CD4-positive, alpha-beta memory T cell (primary cell): ENCODE measurements at places on chromosomes 4 and X. TPM values are rescaled to one million over a fixed set of nuclear protein-coding genes. Genes with fewer than 3 reads are reported as not detected.

DNA sequence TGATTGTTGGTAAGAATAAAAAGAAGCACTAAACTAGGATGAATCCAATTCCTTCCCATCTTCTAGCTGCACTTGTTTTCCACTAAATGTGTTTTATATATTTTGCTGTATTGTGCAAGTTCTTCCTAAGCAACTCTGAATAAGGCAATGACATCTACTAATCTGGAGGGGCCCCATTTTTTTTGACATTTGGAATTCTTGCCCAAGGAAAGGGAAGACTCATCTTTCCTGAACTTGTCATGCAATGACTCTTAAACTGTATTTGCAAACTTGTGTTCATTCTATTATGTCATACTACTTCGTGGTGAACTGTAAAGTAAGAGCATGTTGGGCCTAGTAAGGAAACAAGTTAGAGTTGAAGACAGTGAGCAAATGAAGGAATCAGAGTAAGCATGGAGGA, 45.9 kb downstream of the FREM3 start:
- DNase-seq, result no peak
- no peak overlapping the region for H3K4me3 ChIP-seq
- no peak overlapping the region for H3K27ac ChIP-seq
- no peaks in the 10 kb centered on the region for H3K4me1 ChIP-seq

- DNase-seq, result no peak
- no peaks in the 10 kb centered on the region for H3K27me3 ChIP-seq
- H3K36me3 ChIP-seq, result no peaks in the 10 kb centered on the region
- no peak overlapping the region for H3K27ac ChIP-seq
These were observed 357.5 kb downstream of the PPP1R2C start for GRCh38 chrX:42420426-42420825.

GRCh38 chr4:113828702-113829101, 67.2 kb upstream of the CAMK2D start:
- H3K36me3 ChIP-seq, result no peaks in the 10 kb centered on the region
- no peak overlapping the region for H3K4me3 ChIP-seq

- H3K36me3 ChIP-seq, result no peaks in the 10 kb centered on the region
- no peak for DNase-seq
- H3K4me1 ChIP-seq, result no peaks in the 10 kb centered on the region
- H3K4me3 ChIP-seq, result no peak overlapping the region
- H3K27ac ChIP-seq, result no peak overlapping the region
These were observed 2.4 kb downstream of the PALLD start for GRCh38 chr4:168499241-168499640.

DNA sequence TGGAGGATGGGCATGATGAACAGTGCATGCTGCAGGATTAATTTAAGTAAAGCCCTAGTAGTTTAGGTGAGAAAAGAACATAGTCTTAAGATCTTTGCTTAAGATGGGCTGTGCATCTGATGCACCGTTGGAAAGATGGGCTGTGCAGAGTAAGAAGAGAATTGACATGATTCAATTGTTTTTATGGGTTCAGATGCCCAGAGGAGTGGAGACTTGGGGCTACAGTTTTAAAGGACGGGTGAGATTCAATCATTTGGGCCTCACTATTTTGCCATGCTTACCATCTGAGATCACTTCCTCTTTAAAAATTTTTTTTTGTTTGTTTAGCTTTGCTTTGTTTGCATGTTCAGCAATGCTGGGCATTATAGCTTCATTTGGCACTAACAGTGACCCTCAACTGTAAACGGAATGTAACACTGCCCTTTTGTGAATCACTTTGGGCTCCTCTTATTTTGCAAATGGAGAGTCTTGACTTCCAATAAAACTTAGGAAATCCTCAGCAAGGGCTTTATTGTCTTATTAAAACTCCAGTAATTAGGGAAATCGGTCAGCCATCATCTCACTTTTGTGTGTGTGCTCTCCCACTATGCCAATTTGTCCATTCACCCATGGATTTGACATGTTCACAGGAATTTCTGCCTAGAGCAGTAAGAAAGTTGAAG, 216.1 kb upstream of the TLL1 start:
- no peaks in the 10 kb centered on the region for H3K4me1 ChIP-seq
- no peak overlapping the region for H3K4me3 ChIP-seq
- H3K27me3 ChIP-seq, result no peaks in the 10 kb centered on the region
- H3K27ac ChIP-seq, result no peak overlapping the region
- DNase-seq, result no peak

DNA sequence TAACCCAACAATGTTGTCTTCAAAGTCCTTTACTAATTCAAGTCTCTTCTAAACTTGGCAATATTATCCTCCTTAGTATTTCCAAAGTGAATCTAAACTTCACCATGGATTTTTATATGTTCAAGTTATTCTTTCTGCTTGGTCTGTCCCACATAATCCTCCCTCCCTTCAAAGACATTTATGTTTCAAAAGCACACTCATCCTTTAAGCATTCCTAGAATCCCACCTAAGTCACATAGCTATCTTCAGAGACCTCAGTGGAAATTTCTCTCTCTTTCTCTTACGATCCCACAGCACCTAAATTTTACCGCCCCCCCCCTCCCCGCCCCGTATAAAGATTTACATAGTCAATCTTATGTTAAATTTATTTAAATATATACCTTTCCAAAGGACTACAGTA, 314.9 kb upstream of the GRIA3 start:
- H3K27me3 ChIP-seq, result no peaks in the 10 kb centered on the region
- no peaks in the 10 kb centered on the region for H3K36me3 ChIP-seq
- H3K27ac ChIP-seq, result no peak overlapping the region
- DNase-seq, result no peak

- H3K4me1 ChIP-seq, result peaks cover 54% of the 10 kb centered on the region
- H3K36me3 ChIP-seq, result peaks cover 7% of the 10 kb centered on the region
- peak overlapping the region; percentile 3 for H3K27ac ChIP-seq
These were observed 46.9 kb upstream of the MSANTD1 start for GRCh38 chr4:3201718-3202702.

DNA sequence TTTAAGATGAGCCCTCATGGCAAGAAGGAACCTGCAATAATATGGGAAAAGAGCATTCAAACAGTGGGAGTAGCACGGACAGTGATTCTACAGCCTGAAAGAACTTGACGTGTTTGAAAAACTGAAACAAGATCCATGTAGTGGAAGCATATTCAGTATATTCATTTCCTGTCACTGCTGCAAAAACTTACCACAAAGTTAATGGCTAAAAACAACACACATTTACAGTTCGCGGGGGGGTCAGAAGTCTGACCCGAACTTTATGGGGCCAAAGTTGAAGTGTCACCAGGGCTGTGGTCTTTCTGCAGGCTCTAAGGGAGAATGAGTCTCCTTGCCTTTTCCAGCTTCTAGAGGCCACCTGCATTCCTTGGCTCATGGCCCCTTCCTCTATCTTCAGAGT, 52.6 kb upstream of the ARX start:
- H3K27ac ChIP-seq, result no peak overlapping the region
- peaks cover 6% of the 10 kb centered on the region for H3K4me1 ChIP-seq
- H3K27me3 ChIP-seq, result no peaks in the 10 kb centered on the region
- no peak for DNase-seq

DNA sequence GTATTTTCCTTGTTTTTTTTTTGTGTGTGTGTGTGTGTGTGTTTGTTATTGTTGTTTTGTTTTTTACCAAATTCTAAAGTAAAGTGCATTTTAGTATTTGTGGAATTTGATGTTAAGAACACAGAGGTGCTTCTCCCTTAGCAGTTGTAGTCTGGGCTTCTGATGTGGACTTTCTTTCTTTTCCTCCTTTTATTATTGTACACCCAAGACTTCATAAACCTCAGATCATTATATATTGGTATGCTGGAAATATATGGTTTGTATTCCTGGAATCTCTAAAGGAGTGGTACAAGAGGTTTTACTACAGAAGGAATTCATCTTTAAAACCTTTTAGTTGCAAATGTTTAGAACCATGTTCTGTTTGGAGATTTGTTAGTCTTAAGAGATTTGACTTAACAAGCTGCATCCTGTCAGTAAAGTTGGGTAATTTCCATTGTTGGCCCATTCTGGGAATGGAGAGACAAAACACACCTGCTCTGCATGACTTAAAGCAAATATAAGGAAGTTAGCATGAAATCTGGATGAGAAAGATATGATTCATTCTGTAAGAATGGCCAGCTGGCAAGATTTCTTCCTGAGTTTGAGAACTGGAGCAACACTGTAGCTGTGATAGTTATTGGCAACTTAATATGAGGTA, 64.0 kb downstream of the SMAD1 start:
- H3K27ac ChIP-seq, result no peak overlapping the region
- no peaks in the 10 kb centered on the region for H3K4me1 ChIP-seq
- H3K36me3 ChIP-seq, result no peaks in the 10 kb centered on the region

- DNase-seq, result no peak
- H3K36me3 ChIP-seq, result no peaks in the 10 kb centered on the region
- no peak overlapping the region for H3K27ac ChIP-seq
- no peaks in the 10 kb centered on the region for H3K27me3 ChIP-seq
- H3K4me3 ChIP-seq, result no peak overlapping the region
- no peaks in the 10 kb centered on the region for H3K4me1 ChIP-seq
These were observed 63.3 kb upstream of the ARX start for GRCh38 chrX:25079020-25079419.

DNA sequence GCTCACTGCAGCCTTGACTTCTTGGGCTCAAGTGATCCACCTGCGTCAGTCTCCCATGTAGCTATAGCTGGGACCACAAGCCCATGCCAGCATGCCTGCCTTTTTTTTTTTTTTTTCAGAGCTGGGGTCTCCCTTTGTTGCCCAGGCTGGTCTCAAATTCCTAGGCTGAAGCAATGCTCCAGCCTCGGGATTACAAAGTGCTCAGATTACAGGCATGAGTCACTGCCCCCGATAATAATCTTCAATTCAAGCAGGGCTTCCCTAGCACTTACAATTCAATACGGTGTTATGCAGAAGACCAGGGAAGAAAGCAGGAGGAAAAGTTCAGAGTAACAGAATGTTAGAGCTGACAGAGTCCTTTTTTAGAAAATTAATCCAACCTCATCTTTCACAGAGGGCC, 26.1 kb downstream of the OTOP1 start:
- no peaks in the 10 kb centered on the region for H3K27me3 ChIP-seq
- no peaks in the 10 kb centered on the region for H3K4me1 ChIP-seq
- no peak overlapping the region for H3K4me3 ChIP-seq
- H3K27ac ChIP-seq, result no peak overlapping the region
- no peaks in the 10 kb centered on the region for H3K36me3 ChIP-seq
- DNase-seq, result no peak

- H3K4me3 ChIP-seq, result no peak overlapping the region
- no peaks in the 10 kb centered on the region for H3K4me1 ChIP-seq
- no peak for DNase-seq
- no peak overlapping the region for H3K27ac ChIP-seq
These were observed 16.8 kb downstream of the PF4 start for GRCh38 chr4:73964862-73965611.

- no peaks in the 10 kb centered on the region for H3K36me3 ChIP-seq
- H3K4me3 ChIP-seq, result no peak overlapping the region
- no peak overlapping the region for H3K27ac ChIP-seq
- H3K27me3 ChIP-seq, result peaks cover 4% of the 10 kb centered on the region
These were observed 12.5 kb upstream of the CXCL13 start for GRCh38 chr4:77593101-77593500.

- no peaks in the 10 kb centered on the region for H3K4me1 ChIP-seq
- H3K27ac ChIP-seq, result no peak overlapping the region
- no peaks in the 10 kb centered on the region for H3K27me3 ChIP-seq
- H3K4me3 ChIP-seq, result no peak overlapping the region
- DNase-seq, result no peak
- H3K36me3 ChIP-seq, result no peaks in the 10 kb centered on the region
These were observed 57.3 kb downstream of the PABPC4L start for GRCh38 chr4:134144337-134144736.

- peaks cover under 1% of the 10 kb centered on the region for H3K4me1 ChIP-seq
- no peaks in the 10 kb centered on the region for H3K27me3 ChIP-seq
- H3K4me3 ChIP-seq, result no peak overlapping the region
- no peak for DNase-seq
- no peaks in the 10 kb centered on the region for H3K36me3 ChIP-seq
- no peak overlapping the region for H3K27ac ChIP-seq
These were observed 89.7 kb downstream of the ARHGAP10 start for GRCh38 chr4:147821555-147821954.

- no peak overlapping the region for H3K4me3 ChIP-seq
- H3K36me3 ChIP-seq, result no peaks in the 10 kb centered on the region
- no peak overlapping the region for H3K27ac ChIP-seq
- DNase-seq, result no peak
- no peaks in the 10 kb centered on the region for H3K27me3 ChIP-seq
These were observed 23.6 kb downstream of the SH3KBP1 start for GRCh38 chrX:19863857-19864223.

DNA sequence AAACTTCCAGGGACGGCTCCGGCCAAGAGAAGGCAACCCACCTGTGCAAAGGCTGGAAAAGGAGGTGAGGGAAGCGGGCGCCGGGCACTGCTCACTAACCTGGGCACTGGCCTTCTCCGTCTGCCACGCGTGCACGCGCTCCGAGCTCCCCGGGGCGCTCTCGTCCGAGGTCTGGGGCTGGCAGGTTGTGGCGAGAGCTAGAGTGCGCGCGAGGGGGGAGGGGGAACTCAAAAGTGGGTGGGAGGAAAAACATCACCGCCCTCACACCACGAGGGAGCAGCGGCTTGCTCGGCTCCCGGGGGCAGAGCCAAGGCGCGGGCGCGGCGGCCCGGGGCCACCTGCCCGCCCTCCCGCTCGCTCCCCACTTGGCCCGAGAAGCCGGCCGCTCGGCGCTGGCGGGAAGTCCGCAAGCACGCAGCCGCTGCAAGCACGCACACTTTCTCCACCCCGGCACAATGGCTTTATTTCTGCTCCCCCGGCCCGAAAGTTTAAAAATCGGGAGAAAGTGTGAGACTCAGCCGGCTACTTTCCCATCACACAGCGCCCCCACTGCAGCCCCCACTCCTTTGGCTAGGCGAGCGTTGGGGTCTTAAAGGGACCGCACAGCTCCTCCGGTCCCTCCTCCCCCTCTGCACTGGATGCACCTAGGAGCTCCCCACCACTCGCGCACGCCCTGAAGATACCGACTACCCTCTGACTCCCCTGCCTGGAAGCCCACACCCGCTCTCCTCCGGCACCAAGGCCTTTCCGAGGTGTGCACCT, at the start of gene CHRDL1:
TSS of gene CHRDL1 (minus strand) at position 173 of the 762 bp plus-strand sequence. CDS start 3,636 bp downstream, outside the sequence.
- no peaks in the 10 kb centered on the region for H3K4me1 ChIP-seq
- no peaks in the 10 kb centered on the region for H3K27me3 ChIP-seq

- no peaks in the 10 kb centered on the region for H3K36me3 ChIP-seq
- H3K4me1 ChIP-seq, result no peaks in the 10 kb centered on the region
- H3K27ac ChIP-seq, result no peak overlapping the region
- H3K4me3 ChIP-seq, result no peak overlapping the region
These were observed 327.2 kb upstream of the DIPK2B start for GRCh38 chrX:45527834-45528233.

DNA sequence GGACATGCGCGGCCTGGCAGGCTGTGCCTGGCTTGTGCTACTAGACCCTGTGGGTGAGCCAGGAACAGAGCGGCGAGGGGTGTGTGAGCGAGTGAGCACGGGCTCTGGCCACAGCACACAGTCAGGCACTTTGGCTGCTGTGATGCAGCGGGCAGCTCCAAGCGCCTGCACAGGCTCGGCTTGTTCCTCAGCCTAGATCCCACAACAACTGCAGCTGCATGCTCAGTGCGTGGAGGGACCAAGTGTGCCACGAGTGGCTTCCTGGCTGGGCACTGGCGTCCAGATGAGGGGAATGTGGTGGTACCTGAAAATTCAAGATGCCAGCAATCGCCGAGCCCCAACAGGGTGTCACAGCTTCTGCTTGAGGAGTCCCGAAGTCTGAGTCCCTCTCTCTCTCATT, 1056.6 kb downstream of the RAPGEF2 start:
- no peak overlapping the region for H3K4me3 ChIP-seq
- no peak overlapping the region for H3K27ac ChIP-seq
- no peak for DNase-seq
- no peaks in the 10 kb centered on the region for H3K27me3 ChIP-seq

GRCh38 chr4:86878640-86879039, 13.6 kb downstream of the C4orf36 start:
- H3K4me1 ChIP-seq, result no peaks in the 10 kb centered on the region
- no peak for DNase-seq
- no peak overlapping the region for H3K4me3 ChIP-seq
- H3K27ac ChIP-seq, result no peak overlapping the region

Gene BDH2
- 20.5 TPM for total RNA-seq

Gene FHL1
- 32.3 TPM for total RNA-seq

Gene POLN
- total RNA-seq, result 4.4 TPM

Gene FAM9B
- not detected for total RNA-seq

Gene NKX3-2
- not detected for total RNA-seq
